Colonic mucosa (tissue), 4 donors: ENCODE measurements at places on chromosomes 16 and 17. TPM values are rescaled to one million over a fixed set of nuclear protein-coding genes. Genes with fewer than 3 reads are reported as not detected.

DNA sequence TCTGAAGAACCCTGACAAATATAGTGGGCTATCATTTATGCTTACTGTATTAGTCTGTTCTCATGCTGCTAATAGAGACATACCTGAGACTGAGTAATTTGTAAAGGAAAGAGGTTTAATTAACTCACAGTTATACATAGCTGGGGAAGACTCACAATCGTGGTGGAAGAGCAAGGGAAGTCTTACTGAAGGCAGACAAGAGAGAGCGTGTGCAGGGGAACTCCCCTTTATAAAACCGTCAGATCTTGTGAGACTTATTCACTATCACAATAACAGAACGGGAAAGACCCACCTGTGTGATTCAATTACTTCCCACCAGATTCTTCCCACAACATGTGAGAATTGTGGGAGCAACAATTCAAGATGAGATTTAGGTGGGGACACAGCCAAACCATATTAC is 526.8 kb upstream of the GOT2 start:
- H3K27ac ChIP-seq = no peak overlapping the region
- H3K27me3 ChIP-seq = no peaks in the 10 kb centered on the region
- no peak overlapping the region for H3K4me3 ChIP-seq
- H3K36me3 ChIP-seq = no peaks in the 10 kb centered on the region

- H3K4me3 ChIP-seq = no peak overlapping the region
- no peaks in the 10 kb centered on the region for H3K4me1 ChIP-seq
- DNase-seq = no peak
- no peak overlapping the region for H3K27ac ChIP-seq
- no peaks in the 10 kb centered on the region for H3K36me3 ChIP-seq
These were observed 49.0 kb upstream of the ACSM2B start for GRCh38 chr16:20624882-20625807.

DNA sequence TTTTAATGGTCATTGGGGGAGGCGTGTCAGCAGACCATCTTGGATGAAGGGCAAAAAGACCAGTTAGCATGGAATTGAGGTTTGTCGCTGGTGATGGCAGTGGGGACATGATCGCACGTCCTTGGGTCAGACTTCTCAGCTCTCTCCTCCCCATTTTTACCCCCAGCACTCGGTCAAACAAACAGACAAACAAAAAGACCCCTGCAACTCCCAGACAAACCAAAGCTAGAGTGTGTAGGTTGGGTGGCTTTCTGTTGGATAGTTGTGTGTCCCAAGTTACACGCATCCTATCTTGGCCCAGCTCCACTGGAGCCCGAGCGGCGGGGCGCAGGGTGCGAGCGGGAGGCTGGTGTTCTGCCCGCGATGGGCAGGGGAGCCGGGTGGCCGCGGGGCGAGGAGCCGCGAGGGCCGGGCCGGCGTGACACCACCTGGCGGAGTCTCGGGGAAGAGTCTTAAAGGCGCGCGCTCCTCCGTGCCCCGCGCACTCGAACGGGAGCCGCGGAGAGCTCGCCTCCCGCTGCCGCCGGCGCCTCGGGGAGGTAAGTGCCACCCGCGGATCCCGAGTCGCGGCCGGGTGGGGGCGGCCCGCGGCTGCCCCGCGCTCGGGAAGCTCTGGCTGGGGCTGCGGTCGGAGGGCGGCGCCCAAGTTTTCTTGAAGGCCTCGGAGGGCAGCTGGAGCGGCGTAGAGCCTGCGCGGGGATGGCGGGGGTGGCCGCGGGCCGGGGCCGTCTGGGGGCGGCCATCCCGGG is 18.5 kb upstream of the NTN1 start:
- H3K4me3 ChIP-seq = peak overlapping the region; percentile 26
- no peak overlapping the region for H3K27ac ChIP-seq
- DNase-seq = no peak
- H3K4me1 ChIP-seq = no peaks in the 10 kb centered on the region

DNA sequence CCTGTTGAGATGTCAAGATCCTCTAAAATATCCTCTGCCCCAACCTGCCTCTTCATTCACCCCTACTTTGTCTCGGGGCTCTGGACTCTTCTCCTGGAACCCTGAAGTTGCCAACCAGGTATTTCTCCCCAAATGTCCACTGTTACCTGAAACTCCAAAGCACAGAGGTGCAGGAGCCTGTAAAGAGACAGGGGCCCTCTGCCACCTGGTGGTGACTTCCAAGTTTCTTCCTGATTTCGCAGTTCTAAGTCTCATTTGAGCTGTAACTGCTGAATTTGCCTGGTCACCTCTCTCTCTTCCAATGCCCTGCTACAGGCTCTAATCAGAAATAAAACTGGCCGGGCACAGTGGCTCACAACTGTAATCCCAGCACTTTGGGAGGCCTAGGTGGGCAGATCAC is 77.1 kb upstream of the RCVRN start:
- H3K27me3 ChIP-seq = no peaks in the 10 kb centered on the region
- H3K4me3 ChIP-seq = no peak overlapping the region
- DNase-seq = no peak
- H3K27ac ChIP-seq = no peak overlapping the region

DNA sequence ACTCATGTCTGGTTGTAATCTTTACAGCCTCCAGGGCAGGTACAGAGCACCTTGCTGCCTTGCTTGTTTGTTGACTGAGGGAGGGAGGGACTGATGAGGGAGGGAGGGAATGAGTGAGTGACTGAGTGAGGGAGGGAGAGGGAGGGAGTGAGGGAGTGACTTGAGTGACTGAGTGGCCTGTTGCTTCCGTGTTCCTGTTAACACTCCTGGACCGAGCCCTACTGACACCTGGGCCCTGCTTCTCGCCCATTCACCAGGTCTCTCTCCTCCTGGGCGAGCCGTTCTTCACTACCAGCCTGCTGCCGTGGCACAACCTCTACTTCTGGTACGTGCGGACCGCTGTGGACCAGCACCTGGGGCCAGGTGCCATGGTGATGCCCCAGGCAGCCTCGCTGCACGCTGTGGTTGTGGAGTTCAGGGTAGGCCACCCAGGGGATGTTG is 41.2 kb downstream of the PRMT7 start:
- H3K27me3 ChIP-seq = no peaks in the 10 kb centered on the region
- H3K4me1 ChIP-seq = peaks cover 5% of the 10 kb centered on the region
- peak overlapping the region; percentile 58 for H3K27ac ChIP-seq
- peak overlapping the region; percentile 4 for H3K4me3 ChIP-seq

DNA sequence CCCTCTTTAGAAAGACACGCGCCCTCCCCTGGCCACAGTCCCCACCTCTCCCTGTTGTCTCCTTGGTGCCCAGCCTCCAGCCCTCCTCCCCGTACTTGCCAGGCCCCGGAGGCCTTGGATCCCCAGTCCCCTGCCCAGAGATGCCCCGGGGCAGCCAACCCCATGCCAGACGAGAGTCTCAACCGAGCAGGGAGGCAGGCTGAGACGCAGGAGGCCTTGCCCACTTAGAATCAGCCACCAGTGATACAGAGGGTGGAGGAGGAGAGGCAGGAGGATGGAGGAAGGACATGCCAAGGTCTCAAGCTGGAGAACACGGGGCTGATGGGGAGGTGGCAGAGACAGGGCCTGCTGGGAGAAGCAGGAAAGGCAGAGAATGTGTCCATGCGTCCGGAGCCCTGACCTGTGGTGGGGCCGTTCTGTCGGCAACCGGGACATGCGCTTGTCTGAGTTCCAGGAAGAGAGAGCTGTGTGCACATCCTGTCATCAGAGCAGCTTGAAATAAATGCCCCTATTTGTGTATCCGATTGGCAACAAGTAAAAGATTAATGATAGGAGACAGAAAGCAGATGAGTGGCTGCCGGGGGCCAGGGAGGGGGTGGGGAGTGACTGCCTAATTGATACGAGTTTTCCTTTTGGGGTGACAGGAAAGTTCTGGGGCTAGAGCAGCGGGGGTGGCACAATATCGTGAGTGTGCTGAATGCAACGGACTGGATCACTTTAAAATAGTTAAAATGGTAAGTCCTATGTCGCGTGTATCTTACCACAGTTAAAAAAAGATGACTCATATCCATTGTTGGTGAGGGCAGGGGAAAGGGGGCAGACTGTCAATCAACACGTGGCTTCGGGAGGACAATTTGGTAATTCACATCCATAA is 44.7 kb upstream of the MEAK7 start:
- H3K4me3 ChIP-seq = no peak overlapping the region
- H3K27ac ChIP-seq = no peak overlapping the region
- peaks cover 4% of the 10 kb centered on the region for H3K4me1 ChIP-seq
- no peaks in the 10 kb centered on the region for H3K36me3 ChIP-seq
- no peaks in the 10 kb centered on the region for H3K27me3 ChIP-seq

DNA sequence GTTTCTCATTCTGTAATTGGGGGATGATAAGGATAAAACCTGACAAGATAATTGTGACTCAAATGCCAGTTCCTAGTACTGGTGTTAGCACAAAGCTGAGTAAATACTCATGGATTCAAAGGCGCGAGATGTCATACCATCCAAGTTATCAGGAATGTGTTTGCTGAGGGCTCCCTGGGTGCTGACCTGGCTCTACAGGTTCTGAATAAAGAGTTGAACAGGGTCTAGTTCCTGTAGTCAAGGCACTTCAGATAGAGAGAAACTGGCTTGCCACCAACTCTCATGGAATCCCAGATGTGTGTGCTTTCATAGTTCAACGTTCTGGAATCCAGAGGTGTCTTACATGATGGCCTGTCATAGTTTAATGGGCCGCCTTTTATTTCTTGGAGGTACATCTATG is 141.6 kb downstream of the PRKCA start:
- no peak overlapping the region for H3K27ac ChIP-seq
- no peaks in the 10 kb centered on the region for H3K27me3 ChIP-seq
- no peaks in the 10 kb centered on the region for H3K36me3 ChIP-seq
- DNase-seq = no peak
- no peaks in the 10 kb centered on the region for H3K4me1 ChIP-seq

- DNase-seq = no peak
- no peaks in the 10 kb centered on the region for H3K36me3 ChIP-seq
- no peak overlapping the region for H3K27ac ChIP-seq
- no peak overlapping the region for H3K4me3 ChIP-seq
- peaks cover 33% of the 10 kb centered on the region for H3K4me1 ChIP-seq
These were observed 3.0 kb downstream of the SECTM1 start for GRCh38 chr17:82330322-82331239.

- no peak overlapping the region for H3K27ac ChIP-seq
- no peaks in the 10 kb centered on the region for H3K4me1 ChIP-seq
These were observed 26.4 kb upstream of the ABR start for GRCh38 chr17:1206026-1206777.

DNA sequence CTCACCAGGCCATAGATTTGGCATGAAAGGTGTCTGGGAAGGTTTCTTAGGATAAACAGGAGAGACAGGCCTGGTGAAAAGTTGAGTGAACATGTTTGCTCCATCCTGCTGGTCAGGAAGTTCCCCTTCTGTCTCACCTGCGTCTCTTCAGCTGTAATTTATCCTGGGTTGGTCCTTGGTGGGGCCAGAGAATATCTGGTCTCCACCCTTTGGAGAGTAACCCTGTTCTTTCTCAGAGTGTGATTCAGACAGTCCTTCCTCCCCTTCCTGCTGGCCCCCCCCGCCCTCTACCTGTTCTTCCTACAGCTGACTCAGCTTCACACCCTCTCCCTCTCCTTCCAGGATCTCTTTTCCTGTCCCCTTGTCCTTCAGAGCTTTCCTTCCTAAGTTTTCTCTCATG is 17.1 kb downstream of the MINK1 start:
- DNase-seq = peak; percentile 72
- no peaks in the 10 kb centered on the region for H3K27me3 ChIP-seq
- peak overlapping the region; percentile 78 for H3K27ac ChIP-seq
- H3K36me3 ChIP-seq = no peaks in the 10 kb centered on the region
- H3K4me3 ChIP-seq = no peak overlapping the region
- peaks cover 20% of the 10 kb centered on the region for H3K4me1 ChIP-seq

GRCh38 chr17:81393684-81394376 is 1.4 kb upstream of the BAHCC1 start:
- peak overlapping the region; percentile 90 for H3K27ac ChIP-seq
- H3K4me1 ChIP-seq = peaks cover 16% of the 10 kb centered on the region
- peak overlapping the region; percentile 69 for H3K4me3 ChIP-seq
- H3K36me3 ChIP-seq = no peaks in the 10 kb centered on the region

GRCh38 chr17:58530655-58531054 is 16.2 kb upstream of the MTMR4 start:
- no peaks in the 10 kb centered on the region for H3K27me3 ChIP-seq
- no peak for DNase-seq
- H3K27ac ChIP-seq = no peak overlapping the region
- H3K4me1 ChIP-seq = no peaks in the 10 kb centered on the region
- no peak overlapping the region for H3K4me3 ChIP-seq

- H3K4me1 ChIP-seq = no peaks in the 10 kb centered on the region
- H3K4me3 ChIP-seq = no peak overlapping the region
- H3K27ac ChIP-seq = no peak overlapping the region
- no peaks in the 10 kb centered on the region for H3K36me3 ChIP-seq
These were observed 18.7 kb downstream of the CMTM4 start for GRCh38 chr16:66677836-66678235.

DNA sequence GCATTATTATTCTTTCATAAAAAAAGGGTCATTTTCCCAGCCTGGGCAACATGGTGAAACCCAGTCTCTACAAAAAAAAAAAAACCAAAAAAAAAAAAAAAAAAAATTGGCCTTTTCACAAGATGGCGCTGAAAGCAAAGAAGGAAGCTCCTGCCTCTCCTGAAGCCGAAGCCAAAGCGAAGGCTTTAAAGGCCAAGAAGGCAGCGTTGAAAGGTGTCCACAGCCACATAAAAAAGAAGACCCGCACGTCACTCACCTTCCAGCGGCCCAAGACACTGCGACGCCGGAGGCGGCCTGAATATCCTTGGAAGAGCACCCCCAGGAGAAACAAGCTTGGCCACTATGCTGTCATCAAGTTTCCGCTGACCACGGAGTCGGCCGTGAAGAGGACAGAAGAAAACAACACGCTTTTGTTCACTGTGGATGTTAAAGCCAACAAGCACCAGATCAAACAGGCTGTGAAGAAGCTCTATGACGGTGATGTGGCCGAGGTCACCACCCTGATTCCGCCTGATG is 4.9 kb upstream of the PGAP6 start:
- H3K36me3 ChIP-seq = no peaks in the 10 kb centered on the region
- DNase-seq = no peak
- H3K27ac ChIP-seq = no peak overlapping the region
- H3K4me1 ChIP-seq = peaks cover 4% of the 10 kb centered on the region
- no peaks in the 10 kb centered on the region for H3K27me3 ChIP-seq

Gene ZNF598
- total RNA-seq = 64.3 TPM

Gene SLC43A2
- 38.7 TPM for total RNA-seq

Gene RASD1
- total RNA-seq = 21.6 TPM

Gene NUDT16L1
- total RNA-seq = 50.7 TPM

Gene RAB11FIP4
- total RNA-seq = 46.0 TPM

Gene ZSCAN32
- total RNA-seq = 7.2 TPM

Gene BRCA1
- 44.1 TPM for total RNA-seq

Gene GCGR
- not detected for total RNA-seq
